ENCODE measurements at places on chromosomes 5 and 9.

DNA sequence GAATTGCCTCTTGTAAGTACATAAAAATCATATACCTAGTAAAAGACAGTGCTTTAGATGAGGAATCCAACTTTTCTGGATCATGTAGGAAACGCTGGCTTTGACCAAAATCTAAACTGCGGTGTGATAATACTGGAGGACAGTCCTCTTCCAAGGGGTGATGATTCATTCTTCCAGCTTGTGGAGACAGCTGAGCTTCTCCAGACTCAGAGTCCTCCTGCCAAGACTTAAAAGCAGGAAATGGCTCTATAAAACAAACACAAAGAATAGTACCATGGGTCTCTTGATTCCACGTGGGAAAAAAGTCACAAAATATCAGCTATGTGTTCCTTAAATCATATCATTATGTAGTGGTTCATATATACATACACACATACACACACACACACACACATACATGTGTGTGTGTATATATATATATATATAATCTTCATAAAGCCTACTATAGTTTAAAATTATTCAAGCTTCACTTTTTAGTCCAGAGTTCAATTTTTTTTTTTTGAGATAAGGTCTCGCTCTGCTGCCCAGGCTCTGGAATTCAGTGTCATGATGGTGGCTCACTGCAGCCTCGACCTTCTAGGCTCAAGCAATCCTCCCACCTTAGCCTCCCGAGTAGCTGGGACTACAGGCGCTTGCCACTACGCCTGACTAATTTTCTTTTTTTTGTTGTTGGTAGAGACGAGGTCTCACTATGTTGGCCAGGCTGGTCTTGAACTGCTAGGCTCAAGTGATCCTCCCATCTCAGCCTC lies 65.0 kb downstream of the PKD2L2 start:
- no peak for DNase-seq

- DNase-seq, result no peak
Observed at GRCh38 chr5:61245936-61246335, 83.7 kb upstream of the SMIM15 start.

DNA sequence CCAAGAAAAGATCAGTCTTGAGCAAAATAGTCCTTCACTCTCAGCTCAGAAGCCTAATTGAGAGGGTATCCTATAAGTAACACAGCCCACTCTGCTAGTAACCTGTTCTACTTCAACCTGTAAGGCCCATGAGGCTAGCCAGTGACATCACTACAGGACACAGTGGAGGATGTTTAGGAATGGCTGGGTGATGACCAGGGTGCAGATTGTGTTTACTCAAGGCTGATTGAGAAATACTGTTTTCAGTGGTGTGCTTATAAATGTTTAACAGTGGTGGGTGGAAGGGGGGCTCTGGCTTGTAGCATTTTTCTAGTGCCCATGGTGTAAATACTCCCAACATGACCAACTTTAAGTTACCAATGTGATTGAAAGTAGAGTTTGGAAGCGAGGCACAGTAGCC lies 159.8 kb upstream of the CCDC152 start:
- DNase-seq, result no peak

- DNase-seq, result no peak
Observed at GRCh38 chr9:128254362-128254761, 21.4 kb downstream of the GOLGA2 start.

- DNase-seq, result peak; percentile 26
Observed at GRCh38 chr9:131276891-131277286, 579 bp upstream of the FAM78A start.

DNA sequence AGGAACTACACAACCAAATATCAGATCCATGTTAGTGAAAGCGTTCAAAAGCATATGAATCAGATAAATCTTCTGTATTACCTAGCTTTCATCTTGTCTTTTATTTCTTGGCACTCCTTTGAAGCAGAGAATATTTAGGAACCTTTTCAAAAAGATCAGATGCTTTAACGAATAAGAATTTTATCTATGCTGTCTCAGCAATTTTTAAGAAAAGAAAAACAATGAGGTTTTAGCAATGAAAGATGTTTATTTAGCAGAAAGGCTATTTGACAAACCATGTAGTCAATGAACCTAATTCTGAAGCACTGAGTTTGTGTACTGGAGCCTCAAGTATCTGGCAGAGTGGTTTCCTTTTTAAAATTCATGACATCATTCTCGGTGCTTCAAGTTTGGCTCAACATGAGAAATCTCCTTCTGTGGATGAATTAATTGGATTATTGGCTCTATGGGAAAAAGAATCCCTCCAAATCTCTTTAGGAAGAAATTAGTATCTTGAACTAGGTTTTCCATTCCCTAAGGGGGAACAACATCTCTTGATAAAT lies 534.7 kb downstream of the CAAP1 start:
- no peak for DNase-seq

- no peak for DNase-seq
Observed at GRCh38 chr9:95979446-95979845, 104.0 kb downstream of the ERCC6L2 start.

- DNase-seq, result no peak
Observed at GRCh38 chr5:48192-48591, 43.8 kb upstream of the PLEKHG4B start.

- DNase-seq, result no peak
Observed at GRCh38 chr5:98424681-98425450, 348.6 kb upstream of the RGMB start.

- no peak for DNase-seq
Observed at GRCh38 chr9:36839131-36839885, 194.8 kb downstream of the PAX5 start.

- DNase-seq, result no peak
Observed at GRCh38 chr5:1211701-1212100, 10.3 kb downstream of the SLC6A19 start.

DNA sequence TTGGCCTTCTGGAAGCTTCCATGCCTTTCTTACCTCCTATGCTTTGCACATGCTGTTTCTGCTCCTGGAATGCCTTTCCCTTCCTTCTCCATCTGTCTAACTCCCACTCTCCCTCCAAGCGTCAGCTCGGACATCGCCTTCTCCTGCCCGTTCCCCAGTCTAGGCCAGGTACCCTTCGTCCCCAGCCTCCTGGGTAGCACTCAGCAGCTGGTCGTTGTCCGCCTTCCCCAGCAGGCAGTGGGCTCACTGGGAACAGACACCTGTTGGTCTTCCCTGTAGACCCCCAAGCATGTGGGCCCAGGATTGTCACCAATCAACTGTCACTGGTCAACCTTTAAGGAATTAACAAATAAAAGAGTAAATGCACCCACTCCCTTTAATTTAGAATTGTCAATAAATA lies 202.2 kb downstream of the RGS3 start:
- DNase-seq, result no peak

DNA sequence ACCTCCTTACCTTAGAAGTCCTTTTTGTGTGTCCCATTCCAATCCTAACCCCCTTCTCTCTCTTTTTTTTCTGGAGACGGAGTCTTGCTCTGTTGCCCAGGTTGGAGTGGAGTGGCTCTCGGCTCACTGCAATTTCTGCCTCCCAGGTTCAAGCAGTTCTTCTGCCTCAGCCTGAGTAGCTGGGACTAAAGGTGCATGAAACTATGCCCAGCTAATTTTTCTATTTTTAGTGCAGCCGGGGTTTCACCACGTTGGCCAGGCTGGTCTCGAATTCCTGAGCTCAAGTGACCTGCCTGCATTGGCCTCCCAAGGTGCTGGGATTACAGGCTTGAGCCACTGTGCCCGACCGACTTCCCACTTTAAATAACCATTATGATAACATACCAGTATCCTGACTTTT lies 17.5 kb downstream of the TMEM38B start:
- DNase-seq, result no peak

DNA sequence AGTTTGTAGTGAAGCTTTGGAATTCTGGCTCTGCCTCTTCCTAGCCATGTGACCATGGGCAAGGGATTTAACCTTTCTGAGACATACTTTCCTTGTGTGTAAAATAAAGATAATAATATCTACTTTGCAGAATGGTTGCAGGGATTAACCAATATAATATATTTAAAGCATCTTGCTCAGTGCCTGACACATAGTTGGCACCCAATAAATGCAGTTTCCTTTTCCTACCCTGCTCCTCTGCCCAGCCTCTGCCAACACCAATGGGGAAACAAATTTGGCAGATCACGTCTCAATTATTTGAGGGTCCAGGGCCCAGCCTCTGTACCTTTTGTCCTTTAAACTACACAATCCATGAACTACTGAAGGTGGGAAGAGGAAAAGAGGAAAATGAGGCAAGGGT lies 91.1 kb downstream of the NRG2 start:
- DNase-seq, result no peak

DNA sequence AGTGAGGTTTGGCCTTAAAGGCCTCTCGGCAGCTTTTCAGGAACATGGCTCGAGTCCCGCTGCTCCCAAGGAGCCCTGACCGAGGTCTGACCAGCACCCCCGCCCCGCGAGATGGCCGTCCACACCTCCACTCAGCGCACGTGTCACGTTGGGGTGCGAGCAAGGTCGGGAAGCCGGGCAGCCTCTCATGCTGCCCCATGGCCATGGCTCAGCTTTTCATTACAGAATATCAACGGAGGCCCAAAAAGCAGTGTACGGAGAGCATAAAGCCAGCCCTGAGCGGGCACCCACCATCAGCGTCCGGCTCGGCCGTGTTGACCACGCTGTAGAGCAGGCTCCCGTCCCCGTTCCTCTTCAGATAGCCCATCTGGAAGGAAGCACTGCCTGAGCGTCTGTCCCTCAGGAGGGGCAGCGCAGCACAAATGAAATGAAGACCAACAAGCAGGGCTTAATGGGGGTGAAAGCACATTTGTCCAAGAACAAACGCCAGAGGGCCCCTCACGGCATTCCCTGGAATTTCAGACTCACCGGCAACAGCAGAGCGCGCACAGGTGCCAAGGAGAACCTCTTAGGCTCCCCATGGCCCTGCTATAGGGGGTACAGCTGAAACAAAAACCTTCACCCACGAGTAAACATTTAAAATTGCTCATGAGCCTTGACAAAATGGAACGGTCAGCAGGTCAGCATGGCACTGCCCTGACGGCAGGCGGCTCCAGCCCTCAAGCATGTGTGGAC lies 11.6 kb downstream of the BRD9 start:
- no peak for DNase-seq

DNA sequence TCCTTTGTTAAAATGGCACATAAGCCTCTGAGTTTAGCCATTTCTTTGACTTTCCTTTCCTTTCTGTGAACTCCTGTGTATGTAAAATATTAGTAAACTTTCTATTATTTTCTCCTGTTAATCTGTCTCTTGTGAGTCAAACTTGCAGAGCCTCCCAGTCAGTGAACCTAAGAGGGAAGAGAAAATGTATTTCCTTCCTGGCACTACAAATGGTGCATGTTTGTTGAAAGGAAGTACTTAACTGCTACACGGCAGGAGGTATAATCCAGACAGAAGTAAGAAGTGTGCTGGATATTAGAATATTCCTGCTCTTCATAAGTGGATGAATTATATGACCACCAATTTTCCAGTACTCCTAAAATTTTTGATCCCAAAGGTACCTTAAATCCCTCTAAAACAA lies 23.0 kb downstream of the CTSL start:
- no peak for DNase-seq

GRCh38 chr5:17317473-17317872 lies 100.0 kb downstream of the BASP1 start:
- no peak for DNase-seq

DNA sequence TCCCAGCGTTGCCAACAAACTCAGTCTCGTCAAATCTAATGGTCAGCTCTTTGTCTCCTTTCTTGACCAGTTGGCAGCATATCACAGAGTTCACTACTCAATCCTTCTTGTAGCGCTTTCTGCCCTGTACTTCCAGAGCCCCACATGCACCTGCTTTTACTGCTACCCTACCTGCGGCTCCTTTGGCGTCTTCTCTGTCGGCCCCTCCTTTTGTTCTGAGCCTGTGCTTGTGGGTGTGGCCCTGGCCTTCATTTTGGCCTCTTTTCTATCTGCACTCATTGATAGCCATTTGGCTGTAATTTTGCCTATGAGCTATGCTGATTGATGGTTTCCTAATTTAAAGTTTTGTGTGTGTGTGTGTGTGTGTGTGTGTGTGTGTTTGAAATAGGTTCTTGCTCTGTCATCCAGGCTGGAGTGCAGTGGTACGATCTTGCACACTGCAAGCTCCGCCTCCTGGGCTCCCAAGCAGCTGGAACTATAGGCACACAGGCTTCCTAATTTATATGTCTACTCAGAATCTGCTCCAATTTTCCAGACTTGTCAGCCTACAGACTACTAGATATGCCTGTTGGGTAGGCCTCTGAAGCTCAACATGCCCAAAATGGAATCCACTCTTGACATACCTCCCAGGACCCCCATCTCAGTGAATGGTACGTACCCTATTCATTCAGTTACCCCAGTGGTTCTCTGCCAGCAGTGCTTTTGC lies 32.3 kb downstream of the ARPC5L start:
- no peak for DNase-seq

- DNase-seq, result no peak
Observed at GRCh38 chr5:62778316-62779009, 199.8 kb downstream of the LRRC70 start.

GRCh38 chr5:57540823-57541222 lies 58.2 kb upstream of the ACTBL2 start:
- no peak for DNase-seq

DNA sequence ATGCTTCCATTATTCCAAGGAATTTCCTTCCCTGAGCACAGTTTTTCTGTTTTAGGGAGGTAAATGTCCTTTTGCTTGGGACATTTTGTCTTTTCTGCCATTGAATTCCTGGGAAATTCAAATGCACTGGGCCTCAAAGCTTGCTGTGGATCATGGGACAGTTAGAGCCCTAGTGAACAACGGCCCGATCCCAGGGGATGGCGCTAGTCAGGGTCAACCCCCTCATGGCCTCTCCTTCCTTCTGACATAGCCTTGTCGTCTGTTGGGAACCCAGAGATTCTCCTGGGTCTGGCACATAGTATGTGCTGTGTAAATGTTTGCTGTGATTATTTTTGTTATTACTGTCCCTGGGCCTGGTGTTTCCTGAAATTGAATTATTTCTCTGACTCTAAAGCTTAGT lies 30.7 kb upstream of the COL15A1 start:
- no peak for DNase-seq

DNA sequence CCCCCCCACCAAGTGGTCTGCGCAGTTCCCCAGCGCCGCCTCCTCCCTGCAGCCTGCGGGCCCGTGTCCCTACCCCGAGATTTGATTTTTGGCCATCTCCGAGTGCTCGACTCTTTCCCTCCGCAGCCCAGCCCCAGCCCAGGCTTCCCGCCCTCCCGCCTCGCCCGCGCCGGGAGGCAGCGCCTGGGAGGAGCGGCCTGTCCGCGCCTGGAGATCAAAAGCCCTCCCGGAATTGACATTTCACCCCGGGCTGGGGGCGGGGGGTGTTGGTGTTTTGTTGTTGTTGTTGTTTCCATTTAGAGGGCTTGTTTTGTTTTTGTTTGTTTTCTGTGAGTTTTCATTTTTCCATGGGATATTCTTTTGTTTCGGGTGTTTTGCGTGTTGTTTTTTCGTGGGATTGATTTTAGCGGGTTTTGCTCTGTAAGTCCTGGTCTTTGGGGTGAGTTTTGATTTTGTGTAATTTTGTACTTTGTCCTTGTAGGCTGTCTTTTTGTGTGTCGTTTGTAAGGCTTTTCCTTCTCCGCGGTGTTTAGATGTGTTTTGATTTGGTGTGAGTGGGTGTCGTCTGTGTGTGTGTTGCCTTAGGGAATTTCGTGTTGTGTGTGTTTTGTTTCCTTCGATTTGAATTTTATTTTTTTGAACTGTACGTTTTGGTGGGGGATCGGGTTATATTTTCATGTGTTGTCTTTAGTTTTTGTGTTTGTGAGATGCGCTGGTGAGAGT lies 1.7 kb upstream of the PAX5 start:
- DNase-seq, result no peak

Data from stimulated activated CD4-positive, alpha-beta T cell treated with anti-CD3 and anti-CD28 coated beads, Interleukin-1b, Interleukin-23, amount 100 ng/mL, for 48 hours (primary cell).